ENCODE measurements at places on chromosomes 11 and 22.

- DNase-seq: no peak
Measured at GRCh38 chr22:27045103-27045947, 387.9 kb downstream of the MIAT start.

DNA sequence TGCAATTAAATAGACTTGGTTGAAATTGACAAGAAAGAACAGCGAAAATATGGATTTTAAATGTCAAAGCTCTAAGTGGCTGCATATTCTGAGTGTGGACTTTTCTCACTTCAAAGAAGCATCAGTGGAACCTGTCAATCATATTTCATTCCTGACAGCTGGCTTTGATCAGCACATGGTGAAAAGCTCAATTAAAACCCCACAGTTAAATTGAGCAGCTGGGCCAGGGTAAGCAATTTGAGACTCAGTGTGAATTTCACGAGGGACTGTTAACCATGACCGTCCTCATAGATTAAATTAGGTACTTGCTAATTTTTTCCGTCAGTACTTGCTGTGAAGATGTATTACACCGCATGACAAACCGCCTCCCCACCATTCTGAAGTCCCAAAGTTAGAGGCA is 11.0 kb upstream of the OR10D3 start:
- no peak for DNase-seq

- no peak for DNase-seq
Measured at GRCh38 chr11:122030286-122030685, 85.7 kb downstream of the BLID start.

DNA sequence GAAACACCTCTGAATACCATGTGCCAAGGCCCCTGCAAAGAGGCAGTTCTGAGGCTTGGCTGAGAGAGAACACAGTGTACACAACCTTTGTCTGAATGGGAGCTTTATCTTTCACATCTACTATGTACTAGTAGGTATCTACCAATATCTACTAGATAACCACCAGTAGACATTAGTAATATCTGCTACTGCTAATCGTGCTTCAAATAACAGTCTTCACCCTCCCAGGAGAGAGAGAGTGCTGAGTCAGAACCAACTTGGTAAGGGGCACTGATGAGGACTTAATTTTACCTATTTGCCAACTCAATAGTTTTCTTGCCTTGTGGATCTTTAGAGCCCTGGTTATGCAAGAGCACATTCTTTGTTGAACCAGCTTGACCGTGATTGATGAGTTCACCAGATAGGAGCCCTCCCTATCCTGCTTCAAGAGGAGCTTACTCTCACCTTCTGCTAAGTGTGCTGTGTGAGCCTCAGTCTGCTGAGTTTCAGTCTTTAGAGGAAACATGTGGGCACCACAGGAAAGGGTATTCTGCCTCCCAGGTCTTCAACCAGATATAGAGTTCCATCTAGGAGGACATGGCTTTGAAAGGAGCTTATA is 967.5 kb downstream of the NTM start:
- no peak for DNase-seq

DNA sequence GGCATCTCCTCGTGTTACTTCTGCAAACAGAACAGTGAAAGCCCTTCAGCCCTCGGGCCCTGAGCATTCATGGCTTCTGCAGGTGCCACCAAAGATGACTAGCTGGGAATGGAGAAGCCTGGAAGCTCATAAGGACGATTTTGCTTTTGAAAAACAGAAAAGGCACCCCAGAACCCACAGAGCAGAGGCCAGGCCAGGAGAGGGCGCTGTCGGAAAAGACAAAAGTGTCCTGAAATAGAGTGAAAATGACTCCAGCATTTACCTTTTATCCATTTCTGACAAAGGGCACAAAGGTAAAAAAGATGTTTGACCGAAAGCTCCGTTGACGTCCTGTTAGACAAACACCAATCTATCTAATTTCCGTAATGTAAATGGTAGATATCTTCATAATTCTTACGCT is 37.6 kb downstream of the ZNF195 start:
- DNase-seq: peak; percentile 65

DNA sequence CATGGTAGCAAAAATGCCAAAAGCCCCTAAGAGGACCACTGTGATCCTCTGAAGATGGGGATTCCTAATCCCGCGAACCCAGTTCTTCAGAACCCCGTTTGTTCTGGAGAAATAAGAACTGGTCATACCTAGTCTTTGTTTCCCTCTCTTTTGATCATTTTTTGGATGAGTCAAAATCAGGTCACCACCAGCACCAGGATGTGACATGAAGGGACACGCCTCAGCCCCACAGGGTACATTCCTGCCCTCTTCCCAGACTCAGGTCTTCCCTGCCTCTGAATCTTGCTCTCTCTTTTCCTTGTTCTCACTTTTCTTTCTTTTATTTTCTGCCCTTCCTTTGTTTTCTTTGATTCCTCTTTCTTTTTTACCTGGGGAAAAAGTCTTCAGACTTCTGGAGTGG is 14.6 kb upstream of the ANO1 start:
- DNase-seq: no peak

GRCh38 chr22:48751539-48752437 is 1075.9 kb downstream of the BRD1 start:
- no peak for DNase-seq

DNA sequence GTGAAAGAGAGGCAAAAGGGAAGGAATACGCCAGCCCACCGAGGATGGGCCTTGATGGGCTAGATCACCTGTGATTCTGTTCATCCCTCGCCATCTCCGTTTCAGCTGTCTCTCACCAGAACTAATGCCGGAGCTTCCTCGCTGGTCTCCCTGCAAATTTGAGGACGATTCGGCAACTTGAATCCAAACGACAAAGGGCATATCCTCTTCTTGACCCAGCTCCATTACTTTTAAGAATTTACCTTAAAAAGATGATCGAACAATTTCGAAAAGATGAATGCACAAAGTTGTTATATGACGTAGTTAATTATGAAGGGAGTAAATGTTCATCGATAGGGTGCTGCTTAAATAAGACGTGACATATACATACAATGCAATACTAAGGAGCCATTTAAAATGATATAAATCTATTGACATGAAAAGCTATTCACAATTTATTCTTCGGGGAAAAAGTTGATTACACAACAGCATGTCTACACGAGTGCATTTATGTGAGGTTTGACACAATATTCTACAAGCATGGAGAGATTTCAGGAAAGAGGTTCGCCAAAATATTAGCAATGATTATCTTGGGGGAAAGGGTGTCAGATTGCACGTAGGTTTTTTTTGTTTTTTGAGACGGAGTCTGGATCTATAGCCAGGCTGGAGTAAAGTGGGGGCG is 937 bp upstream of the FAM168A start:
- no peak for DNase-seq

DNA sequence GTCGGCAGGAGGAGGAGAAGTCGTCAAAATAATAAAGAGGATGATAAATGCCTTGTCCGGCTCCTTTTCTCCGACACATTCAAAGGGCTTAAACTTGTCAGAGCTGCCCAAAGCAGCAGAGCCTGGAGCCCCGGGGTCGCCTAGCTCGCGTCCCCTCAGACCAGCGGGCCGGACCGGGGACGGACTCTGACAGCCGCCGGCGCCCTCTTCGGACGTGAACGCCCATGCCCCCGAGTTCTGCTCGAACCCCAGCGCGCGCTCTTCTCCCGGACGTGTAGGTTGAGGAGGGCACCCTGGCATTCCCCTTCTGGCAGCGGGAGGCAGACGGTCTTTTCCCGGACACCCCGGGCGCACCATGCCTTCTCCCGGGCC is 999 bp downstream of the FGF3 start:
- no peak for DNase-seq

GRCh38 chr11:74171997-74172396 is 908 bp downstream of the PPME1 start:
- DNase-seq: no peak

- DNase-seq: no peak
Measured at GRCh38 chr11:3139481-3140290, 25.4 kb downstream of the OSBPL5 start.

DNA sequence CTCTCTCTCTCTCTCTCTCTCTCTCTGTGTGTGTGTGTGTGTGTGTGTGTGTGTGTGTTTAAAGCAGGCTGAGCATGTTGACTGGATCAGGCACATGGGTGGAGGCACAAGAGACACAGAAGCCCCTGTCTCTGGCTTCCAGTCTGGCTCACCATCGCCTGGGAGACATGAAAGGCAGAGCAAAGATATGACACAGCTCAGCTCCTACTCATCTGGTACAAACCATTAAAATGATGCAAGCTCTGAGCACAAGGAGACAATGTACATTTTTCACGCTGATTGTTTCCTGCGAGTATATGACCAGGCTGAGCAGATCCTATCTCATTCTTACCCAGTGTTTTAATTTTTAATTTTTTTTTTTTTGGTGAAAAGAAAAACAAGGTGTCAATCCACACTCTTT is 9.5 kb downstream of the SLC6A5 start:
- DNase-seq: no peak

DNA sequence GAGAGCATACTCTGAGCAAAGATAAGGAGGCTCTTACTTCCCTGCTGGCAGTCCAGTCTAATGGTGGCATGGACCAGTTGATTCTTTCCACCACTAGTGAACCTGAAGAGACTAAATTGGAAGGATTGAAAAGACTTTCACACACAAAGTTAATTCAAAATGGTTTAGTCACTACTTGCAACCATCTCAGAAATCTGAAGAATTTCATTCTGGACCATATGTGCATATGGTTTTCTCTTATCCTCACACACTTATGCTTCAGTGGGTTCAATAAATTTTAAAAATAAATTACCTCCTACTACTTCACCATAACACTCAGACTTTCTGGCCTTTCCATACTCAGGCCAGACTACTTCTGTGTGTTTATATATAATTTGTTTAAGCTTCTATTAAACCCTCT is 44.7 kb downstream of the CADM1 start:
- no peak for DNase-seq

DNA sequence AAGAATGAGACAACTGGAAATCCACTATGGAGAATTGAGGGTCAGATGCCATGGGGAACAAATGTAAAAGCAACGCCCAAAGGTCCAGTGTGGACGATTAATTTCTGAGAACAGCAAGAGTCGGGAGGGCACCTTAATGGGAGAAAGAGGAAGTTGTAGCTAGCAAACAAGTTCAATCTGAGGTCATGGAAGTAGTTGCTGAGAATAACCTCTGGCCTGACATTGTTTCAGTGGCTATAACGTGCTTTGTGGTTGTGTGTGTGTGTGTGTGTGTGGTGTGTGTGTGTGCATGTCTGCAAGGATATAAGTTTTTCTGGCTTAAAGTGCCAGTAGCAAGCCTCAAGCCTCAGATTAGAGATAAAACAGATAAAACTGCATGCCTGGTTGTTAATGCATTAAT is 1630.1 kb upstream of the TENM4 start:
- no peak for DNase-seq

DNA sequence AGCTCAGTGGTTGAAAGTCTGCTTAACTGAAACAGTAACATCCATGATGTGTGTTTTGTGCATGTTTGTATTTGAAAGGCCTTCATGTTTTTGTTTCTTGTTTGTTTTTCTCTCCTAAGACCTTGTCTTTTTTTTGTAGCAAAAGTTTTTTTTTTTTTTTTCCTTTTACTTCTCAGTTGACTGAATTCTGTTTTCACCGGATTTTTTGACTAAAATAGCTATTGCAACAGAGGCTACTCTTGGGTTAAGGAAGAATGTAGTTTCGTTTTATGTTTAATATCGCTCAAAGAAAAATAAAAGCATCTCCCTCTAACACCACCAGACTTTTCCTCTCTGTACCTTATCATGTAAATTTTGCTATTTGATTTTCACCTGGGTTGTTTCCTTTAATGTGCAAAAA is 15.1 kb downstream of the APOL6 start:
- DNase-seq: no peak

GRCh38 chr11:108307751-108308150 is 84.9 kb downstream of the ATM start:
- DNase-seq: no peak

DNA sequence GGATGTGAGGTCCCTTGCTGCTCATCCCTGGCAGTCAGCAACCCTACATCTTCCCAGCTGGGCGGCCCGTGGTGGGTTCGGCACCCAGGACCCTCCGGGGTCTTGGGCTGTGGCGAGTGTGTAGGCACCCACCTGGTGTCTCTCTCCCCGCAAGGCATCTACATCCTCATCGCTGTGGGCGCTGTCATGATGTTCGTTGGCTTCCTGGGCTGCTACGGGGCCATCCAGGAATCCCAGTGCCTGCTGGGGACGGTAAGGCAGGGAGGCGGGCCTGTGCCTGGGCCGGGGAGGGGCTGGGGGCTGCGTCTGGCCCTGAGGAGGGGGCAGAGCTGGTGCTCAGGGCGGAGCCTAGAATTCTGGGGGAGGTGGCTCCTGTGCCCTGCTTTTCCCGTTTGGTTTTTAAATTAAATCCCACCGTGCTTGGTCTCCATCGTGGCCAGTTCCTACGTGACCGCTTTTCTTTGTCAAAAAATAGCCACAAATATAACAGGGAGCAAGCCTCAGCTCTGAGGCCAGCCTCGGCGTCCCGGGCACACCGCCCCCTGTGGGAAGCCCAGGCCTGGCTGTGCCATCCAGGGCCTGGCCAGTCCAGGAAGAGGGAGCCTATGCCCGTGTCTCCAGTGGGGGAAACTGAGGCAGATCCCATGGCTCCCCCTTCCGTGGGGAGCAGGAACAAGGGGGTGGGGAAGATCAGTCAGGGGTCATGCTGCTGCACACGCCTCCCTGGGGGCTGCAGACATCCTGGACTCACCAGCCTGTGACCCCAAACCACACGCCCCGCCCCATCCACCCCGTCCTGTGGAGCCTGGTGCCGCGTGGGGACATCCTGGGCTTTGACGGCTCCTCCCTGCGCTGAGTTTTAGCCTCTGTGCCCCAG is 6.4 kb upstream of the TSSC4 start:
- DNase-seq: no peak
